CD4-positive, CD25-positive, alpha-beta regulatory T cell (primary cell): ENCODE measurements at places on chromosomes 5 and 9.

DNA sequence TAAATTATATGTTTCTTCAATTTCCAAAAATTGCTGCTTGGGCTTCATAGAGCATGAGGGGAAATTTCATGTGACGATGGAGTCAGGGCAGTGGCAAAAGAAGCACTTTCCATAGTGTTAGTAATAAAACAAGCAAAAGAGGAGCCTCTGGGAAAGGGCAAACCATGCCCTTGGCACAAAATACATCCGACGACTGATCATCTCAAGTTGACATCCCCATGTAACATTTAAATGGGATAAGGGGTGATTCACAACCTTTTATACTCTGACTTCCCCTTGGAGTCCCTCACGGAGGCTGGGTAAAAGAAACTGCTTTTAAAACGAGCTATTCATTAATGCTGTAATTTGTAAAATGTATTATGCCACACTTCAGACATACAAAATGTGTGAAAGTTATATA, 161.4 kb upstream of the DMRT1 start:
- no peak overlapping the region for H3K27ac ChIP-seq
- no peak overlapping the region for H3K4me3 ChIP-seq
- H3K4me1 ChIP-seq, result peaks cover 6% of the 10 kb centered on the region
- H3K36me3 ChIP-seq, result no peaks in the 10 kb centered on the region

GRCh38 chr9:32554591-32554990, 2.2 kb upstream of the TOPORS start:
- H3K27me3 ChIP-seq, result no peaks in the 10 kb centered on the region
- no peak for DNase-seq
- H3K36me3 ChIP-seq, result no peaks in the 10 kb centered on the region
- no peak overlapping the region for H3K4me3 ChIP-seq

- no peaks in the 10 kb centered on the region for H3K36me3 ChIP-seq
- DNase-seq, result no peak
- no peak overlapping the region for H3K4me3 ChIP-seq
- H3K4me1 ChIP-seq, result no peaks in the 10 kb centered on the region
- H3K27ac ChIP-seq, result no peak overlapping the region
- H3K27me3 ChIP-seq, result no peaks in the 10 kb centered on the region
Observed at GRCh38 chr5:148965511-148966265, 97.2 kb downstream of the SH3TC2 start.

- no peak for DNase-seq
- H3K4me3 ChIP-seq, result no peak overlapping the region
- H3K27ac ChIP-seq, result no peak overlapping the region
- H3K4me1 ChIP-seq, result peaks cover 31% of the 10 kb centered on the region
Observed at GRCh38 chr9:126521551-126521950, 92.2 kb upstream of the LMX1B start.

- DNase-seq, result no peak
- no peak overlapping the region for H3K27ac ChIP-seq
- no peaks in the 10 kb centered on the region for H3K36me3 ChIP-seq
- peaks cover 4% of the 10 kb centered on the region for H3K27me3 ChIP-seq
- H3K4me3 ChIP-seq, result no peak overlapping the region
Observed at GRCh38 chr5:38797838-38798237, 48.0 kb upstream of the OSMR start.

- no peaks in the 10 kb centered on the region for H3K4me1 ChIP-seq
- H3K27ac ChIP-seq, result no peak overlapping the region
- no peaks in the 10 kb centered on the region for H3K36me3 ChIP-seq
- no peaks in the 10 kb centered on the region for H3K27me3 ChIP-seq
Observed at GRCh38 chr5:103624035-103624480, 61.5 kb upstream of the NUDT12 start.

- no peak for DNase-seq
- no peaks in the 10 kb centered on the region for H3K27me3 ChIP-seq
- H3K4me1 ChIP-seq, result no peaks in the 10 kb centered on the region
- H3K4me3 ChIP-seq, result no peak overlapping the region
- no peaks in the 10 kb centered on the region for H3K36me3 ChIP-seq
- no peak overlapping the region for H3K27ac ChIP-seq
Observed at GRCh38 chr5:168848569-168848968, 269.4 kb upstream of the PANK3 start.

- no peak overlapping the region for H3K4me3 ChIP-seq
- H3K27ac ChIP-seq, result no peak overlapping the region
- DNase-seq, result no peak
- no peaks in the 10 kb centered on the region for H3K36me3 ChIP-seq
- H3K27me3 ChIP-seq, result peaks cover 5% of the 10 kb centered on the region
Observed at GRCh38 chr5:139951296-139951924, 91.7 kb downstream of the NRG2 start.

DNA sequence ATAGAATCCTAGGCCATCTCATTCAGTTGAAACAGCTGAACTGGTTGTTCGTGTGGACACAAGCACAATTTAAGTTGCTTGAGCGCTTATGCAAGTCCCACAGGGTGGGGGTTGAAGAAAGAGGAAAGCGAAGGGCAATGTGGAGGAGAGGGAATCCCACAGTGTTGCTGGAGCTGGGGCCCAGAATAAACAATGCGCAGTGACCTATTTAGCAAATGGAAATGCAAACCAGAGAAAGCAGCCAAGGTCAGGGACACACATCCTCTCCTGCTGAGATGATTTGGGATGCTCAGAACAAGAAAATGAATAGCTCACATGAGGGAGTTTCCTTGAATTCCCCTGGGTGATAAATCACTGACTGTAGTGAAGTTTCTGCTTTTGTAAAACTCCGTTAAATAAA, 838.3 kb downstream of the TLE4 start:
- no peaks in the 10 kb centered on the region for H3K36me3 ChIP-seq
- no peaks in the 10 kb centered on the region for H3K27me3 ChIP-seq
- no peaks in the 10 kb centered on the region for H3K4me1 ChIP-seq
- no peak for DNase-seq
- no peak overlapping the region for H3K27ac ChIP-seq

DNA sequence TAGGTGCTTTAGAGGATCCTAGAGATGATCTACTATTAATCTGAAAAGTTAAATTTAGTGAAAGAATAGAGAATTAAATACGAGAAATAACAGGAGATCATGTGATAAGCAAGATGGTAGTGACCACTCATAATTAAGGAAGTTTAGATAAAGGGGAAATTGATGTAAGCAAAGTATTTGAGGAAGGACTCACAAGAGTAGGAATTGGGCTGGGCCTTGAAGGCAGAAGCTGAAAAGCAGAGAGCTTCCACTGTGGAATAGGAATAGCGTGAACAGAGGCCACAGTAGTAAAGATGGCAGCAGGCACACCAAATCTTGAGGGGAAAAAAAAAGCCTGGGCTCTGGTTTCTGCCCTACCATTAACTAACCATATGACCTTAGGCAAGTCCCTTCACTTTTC, 38.0 kb downstream of the KIF24 start:
- DNase-seq, result no peak
- no peaks in the 10 kb centered on the region for H3K36me3 ChIP-seq
- no peak overlapping the region for H3K27ac ChIP-seq
- H3K27me3 ChIP-seq, result no peaks in the 10 kb centered on the region

DNA sequence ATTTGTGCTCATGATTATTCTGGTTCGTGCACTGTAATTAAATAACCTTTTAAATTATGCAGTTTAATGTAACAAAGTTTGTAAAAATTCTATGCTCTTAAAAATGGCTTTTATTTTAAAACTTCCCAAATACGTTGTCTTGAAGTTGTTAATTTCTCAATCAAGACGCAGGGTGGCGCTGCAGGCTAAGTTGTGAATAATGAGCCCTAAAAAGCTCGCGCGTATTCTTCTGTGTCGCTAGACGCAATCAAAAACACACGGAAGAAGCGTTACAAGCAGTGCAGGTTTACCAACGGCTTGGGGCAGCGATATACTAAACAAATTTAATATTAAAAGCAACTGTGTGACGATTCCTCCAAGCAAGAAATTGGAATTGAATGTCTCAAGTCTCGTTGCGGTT, at the start of gene PCDHB4:
TSS of gene PCDHB4 (plus strand) at position 256 of the 400 bp plus-strand sequence. CDS start 181 bp downstream, outside the sequence.
- no peak within 1 kb of the TSS for H3K27ac ChIP-seq
- no peak within 1 kb of the TSS for H3K4me3 ChIP-seq
- no peaks in the 10 kb centered on the region for H3K36me3 ChIP-seq
- no peak for DNase-seq

DNA sequence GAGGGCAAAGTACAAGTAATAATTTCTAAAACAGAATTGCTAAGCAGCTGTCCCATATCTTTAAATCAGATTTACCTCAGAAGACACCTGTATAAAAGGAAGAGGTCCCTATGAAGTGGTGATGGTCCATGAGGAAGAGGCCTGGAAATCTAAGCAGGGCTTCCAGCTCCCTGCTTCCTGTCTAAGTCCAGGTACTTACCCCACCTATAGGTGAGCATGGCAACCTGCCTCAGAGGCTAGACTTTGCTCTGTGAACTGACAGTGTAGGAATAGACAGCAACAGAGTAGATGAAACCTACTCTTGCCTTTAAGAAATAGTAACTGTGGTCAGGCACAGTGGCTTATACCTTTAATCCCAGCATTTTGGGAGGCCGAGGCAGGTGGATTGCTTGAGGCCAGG, 55.8 kb upstream of the ARRDC3 start:
- no peak for DNase-seq
- H3K36me3 ChIP-seq, result no peaks in the 10 kb centered on the region
- H3K27ac ChIP-seq, result no peak overlapping the region

DNA sequence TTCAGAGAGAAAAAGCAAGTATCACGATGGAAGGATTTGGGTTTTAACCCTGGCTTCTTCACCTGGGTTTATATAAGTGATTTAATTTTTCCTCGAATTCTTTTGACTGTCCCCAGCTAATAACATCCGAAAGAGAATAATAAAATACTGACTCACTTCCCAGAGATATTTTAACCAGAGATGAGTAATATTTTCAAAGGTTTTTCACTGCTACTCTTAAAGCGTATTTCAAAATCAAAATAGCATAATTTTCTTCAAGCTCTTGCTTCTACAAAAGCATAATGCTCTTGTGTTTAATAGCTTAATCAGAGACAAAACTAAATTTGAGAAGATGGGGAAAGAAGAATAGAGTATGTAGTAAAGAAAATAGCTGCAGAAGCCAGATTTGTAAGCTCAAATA, 215.2 kb upstream of the PTGER4 start:
- H3K4me1 ChIP-seq, result no peaks in the 10 kb centered on the region
- no peaks in the 10 kb centered on the region for H3K27me3 ChIP-seq
- DNase-seq, result no peak
- no peak overlapping the region for H3K4me3 ChIP-seq
- no peaks in the 10 kb centered on the region for H3K36me3 ChIP-seq

- no peaks in the 10 kb centered on the region for H3K36me3 ChIP-seq
- no peak overlapping the region for H3K27ac ChIP-seq
- no peak overlapping the region for H3K4me3 ChIP-seq
- no peaks in the 10 kb centered on the region for H3K27me3 ChIP-seq
Observed at GRCh38 chr9:72297516-72297915, 67.5 kb downstream of the ZFAND5 start.

DNA sequence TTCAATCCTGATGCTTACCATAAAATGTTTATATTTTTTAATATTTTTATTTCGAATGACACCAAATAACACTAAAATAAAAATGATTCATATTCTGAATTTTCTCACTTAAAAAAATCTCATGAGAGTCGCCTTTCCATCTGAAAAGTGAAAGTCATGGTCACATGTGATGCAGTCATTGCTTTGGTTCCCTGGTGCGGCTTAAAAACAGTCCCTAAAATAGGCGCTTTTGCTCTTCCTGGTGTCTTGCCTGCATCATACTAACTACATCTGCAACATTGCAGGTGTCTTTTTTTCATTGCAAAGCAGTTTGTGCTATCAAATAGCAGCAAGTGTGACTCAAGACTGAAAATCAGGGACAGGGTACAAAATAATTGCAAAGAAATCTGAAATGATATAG, 185.2 kb upstream of the NREP start:
- no peak for DNase-seq
- H3K4me1 ChIP-seq, result no peaks in the 10 kb centered on the region
- H3K27me3 ChIP-seq, result no peaks in the 10 kb centered on the region
- H3K4me3 ChIP-seq, result no peak overlapping the region

DNA sequence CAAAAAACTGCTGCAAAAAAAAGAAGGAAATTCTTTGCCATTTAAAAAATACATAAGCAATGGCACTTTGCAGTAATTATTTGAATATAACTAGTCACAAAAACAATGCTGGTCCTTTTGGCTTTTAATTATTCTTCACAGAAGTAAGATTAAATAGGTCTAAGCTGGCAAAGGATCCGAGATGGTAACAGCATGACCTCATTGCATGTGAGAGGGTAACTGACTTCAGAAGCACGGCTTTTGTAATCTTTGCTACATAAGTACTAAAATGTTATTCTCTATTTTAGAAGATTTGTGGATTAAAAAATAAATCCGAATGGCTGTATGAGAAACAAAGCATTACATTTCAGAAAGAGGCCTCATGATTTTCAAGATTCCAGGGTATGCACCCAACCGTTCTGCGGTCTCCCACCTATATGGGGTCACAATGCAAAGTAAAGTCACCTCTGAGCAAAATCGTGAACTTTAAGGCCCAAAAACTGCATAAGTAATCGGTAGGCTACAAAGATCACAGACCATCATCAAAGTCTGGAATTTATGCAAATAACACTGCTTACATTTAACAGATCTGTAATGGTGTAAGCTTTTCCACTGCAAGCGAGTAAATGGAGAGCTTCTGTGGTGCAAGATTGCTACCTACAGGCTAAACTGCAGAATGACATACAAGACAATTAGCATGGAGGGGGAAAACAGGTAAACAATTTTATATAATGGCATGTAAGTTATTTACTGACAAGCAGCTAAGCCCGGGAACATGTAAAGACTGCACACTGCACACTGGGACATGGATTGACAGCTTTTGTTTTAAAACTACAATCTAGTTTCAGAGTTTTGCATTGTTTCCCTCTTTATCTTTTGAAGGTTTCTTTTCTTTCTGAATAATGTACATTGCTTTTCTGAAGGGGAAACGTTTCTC, 231.6 kb downstream of the SLF1 start:
- DNase-seq, result peak; percentile 63
- H3K27ac ChIP-seq, result no peak overlapping the region
- H3K4me3 ChIP-seq, result peak overlapping the region; percentile 33
- peaks cover 4% of the 10 kb centered on the region for H3K4me1 ChIP-seq

GRCh38 chr5:126961702-126962101, 68.7 kb downstream of the MARCHF3 start:
- H3K36me3 ChIP-seq, result no peaks in the 10 kb centered on the region
- H3K4me3 ChIP-seq, result no peak overlapping the region
- H3K4me1 ChIP-seq, result no peaks in the 10 kb centered on the region
- no peak overlapping the region for H3K27ac ChIP-seq
- DNase-seq, result peak; percentile 32
